ENCODE measurements at places on chromosomes 13 and 19.

DNA sequence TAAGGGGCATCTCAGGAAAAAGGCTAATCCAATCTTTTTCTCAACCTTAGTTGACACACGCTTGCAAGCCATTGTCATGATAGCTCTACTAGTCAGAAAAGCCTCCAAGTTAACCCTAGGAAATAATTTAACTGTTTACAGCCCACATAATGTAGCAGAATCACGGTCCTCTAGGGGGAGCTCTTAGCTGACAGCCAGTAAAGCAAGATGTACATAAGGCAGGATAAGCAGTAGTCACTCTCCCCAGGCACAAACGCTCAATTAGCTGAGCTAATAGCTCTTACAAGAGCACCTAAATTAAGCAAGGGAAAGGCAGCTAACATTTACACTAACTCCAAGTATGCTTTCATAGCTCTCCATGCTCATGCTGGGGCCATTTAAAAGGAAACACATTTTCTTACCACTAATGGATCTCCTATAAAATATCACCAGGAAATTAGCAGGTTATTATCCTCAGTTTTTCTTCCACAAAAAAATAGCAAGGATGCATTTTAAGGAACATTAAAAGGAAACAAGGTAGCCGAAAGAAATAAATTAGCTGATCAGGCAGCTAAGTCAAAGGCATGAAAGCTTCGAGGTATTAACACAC, 33.7 kb upstream of the ZSCAN5A start:
- peak; percentile 25 for DNase-seq

- no peak for DNase-seq
Measured at GRCh38 chr13:46102255-46102605, 2.6 kb downstream of the CPB2 start.

GRCh38 chr19:49182848-49183375, 25.3 kb downstream of the TRPM4 start:
- no peak for DNase-seq

- DNase-seq, result no peak
Measured at GRCh38 chr13:112348642-112349345, 27.4 kb upstream of the SPACA7 start.

GRCh38 chr13:25979371-25979770, 72.4 kb downstream of the SHISA2 start:
- DNase-seq, result no peak

DNA sequence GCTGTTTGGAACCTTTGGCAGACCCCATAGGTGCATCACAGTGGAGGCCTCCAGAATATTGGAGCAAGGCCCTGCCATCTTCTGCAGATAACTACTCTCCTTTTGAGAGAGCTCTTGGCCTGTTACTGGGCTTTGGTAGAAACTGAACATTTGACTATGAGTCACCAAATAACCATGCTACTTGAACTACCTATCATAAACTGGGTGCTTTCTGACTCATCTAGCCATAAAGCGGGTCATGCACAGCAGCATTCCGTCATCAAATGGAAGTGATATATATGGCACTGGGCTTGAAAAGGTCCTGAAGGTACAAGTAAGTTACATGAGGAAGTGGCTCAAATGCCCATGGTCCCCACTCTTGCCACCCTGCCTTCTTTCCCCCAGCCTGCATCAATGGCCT, 782.5 kb upstream of the SLITRK6 start:
- no peak for DNase-seq

DNA sequence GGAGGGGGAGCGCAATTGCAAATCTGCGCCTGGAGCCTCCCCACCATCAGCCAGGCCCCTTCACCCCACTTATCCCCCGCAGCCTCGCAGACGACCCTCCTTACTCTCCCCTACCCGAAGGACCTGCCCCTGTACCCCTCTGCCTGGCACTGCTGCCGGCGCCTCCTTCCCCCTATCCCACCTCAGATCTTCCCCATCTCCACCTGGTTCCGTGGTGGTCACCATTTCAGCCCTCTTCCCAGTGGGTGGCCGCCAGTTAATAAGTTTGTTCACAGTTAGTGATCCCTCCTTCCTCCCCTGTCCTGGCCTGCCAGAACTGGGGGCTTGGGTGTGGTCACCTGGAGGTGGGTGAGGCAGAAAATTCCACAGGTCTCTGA, 397 bp downstream of the SLC44A2 start:
- DNase-seq, result no peak

DNA sequence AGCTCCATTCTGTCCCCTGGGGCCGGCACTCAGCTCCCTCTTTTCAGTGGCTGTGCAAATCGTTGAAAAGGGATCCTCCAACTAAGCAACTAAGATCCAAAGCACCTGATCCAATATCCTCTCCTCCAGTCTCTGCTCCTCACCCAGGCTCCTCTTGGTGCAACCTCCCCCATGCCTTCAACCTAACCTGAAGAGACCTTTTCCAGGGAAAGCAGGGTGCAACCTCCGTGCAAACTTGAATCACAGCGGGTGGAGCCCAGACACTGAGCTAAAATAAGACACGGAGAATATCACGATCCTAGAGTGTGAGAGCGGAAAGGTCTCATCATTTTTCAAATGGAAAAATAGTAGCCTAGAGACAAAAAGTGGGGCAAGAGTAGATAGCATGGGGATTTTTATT, 8.3 kb downstream of the CACNG7 start:
- DNase-seq, result no peak

DNA sequence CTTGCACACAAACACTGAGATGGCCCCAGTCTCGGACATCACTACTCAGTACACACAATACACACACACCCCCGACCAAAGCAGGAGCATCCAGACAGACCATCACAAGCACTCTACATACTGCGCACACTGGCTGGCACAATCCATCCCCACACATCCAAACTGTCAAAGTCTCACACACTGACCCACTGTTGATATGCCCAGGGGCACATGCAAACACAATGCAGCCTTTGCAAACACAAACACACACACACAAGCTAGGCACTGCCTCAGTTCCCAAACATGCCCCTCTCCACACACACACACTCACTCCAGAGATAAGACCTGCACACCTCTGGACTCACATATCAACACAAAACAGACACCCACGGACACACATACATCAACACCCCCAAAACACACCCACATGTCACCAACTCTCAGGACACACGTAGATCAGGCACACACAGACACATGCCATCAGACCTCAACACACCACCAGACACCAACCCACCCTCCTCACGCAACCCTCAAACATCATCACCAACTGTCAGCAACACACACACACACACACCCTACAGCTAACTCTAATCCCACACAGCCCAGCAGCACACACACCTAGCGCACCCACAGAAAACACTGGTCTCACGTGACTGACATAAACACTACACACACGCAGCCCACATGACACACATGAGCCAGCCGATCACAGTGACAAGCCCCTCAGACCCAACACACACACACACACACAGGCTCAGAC, 1.9 kb downstream of the BBC3 start:
- DNase-seq, result no peak

DNA sequence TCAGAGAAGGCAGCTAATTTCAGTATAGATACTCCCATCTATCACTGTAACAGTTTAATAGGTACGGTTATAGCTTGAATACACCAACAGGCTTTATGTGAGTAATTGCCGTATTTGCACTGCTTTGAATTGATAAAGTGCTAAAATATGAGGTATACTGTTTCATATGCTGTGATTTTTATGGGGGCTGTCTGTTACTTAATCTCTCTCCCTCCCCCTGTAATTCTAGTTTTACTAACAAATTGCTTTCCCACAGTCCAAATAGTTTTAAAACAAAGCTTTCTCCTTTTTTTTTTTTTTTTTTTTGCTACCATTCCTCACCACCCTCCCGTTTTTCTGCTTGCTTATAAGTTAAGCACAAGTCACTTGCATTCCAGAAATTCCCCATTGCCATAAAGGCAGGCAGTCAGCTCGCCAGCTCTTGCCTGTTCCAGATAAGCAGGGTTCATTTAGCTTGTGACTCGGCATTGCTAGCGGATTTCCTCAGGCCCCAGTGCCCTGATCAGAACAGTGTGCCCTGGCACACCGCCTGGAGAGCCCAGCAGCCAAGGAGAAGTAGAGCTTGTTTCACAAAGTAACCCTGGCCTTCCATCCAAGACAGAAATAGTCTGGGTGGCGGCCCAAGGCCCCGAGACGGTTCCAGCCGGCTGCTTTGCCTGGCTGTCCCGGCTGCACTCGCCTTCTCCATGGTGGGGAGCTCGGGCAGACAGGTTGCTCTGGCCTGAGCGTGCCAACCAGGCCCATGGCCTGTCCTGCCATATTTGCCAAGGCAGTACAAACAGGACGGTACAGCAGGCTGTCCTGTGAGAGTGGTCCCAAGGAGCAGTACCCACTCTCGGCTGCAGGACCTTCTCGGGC, 43.5 kb upstream of the NPAS1 start:
- no peak for DNase-seq

DNA sequence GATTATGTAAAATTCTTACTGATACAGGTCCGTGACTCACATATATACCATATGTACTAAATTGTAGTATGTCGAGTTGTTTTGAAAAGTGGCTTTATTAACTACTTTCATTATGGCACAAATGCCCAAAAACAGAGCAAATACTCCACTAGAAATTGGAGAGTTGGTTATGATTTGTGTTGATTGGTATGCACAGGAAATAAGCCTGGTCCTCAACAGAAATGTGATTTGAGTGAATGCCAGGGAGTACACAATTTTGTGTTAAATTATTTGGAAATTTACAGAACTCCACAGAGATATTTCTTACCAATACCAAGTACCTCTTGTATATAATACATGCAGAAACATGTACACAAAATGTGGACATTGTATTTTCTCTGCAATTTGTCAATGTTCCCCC, 676.7 kb downstream of the PCDH9 start:
- DNase-seq, result no peak

DNA sequence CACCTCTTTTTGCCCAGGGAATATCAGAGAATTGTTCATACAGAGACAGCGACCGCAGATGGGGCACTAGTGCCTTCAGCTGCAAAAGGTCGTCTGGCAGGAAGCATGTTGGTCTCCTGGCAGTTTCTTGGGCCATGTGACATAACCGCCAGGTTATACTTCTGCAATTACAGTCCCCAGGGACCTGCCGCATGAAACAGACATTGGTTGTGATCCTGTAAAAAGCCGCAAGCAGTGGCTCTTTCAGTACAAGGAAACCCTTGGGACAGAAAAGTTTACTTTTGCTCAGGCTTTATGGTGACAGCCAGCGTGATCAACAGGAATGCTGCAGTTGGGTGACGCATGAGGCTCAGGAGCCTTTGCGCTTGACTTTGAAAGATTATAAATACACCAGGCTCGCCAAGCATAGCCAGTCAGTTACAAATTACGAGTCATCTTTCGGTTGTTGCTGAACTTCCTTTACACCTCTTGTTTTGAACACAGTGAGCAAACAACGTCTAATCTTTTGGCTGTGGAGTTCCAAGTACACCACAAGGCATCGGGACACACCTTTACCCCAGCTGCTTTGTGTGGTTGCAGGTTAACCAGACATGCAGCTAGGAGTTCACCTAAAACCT, 50.5 kb upstream of the UBE2L5 start:
- peak; percentile 99 for DNase-seq

- no peak for DNase-seq
Measured at GRCh38 chr13:22336460-22336859, 665.6 kb downstream of the FGF9 start.
